Stimulated activated CD4-positive, alpha-beta T cell treated with anti-CD3 and anti-CD28 coated beads, TNF-alpha, amount 100 ng/mL, for 1 hour (primary cell): ENCODE measurements at places on chromosomes 6 and 20.

DNA sequence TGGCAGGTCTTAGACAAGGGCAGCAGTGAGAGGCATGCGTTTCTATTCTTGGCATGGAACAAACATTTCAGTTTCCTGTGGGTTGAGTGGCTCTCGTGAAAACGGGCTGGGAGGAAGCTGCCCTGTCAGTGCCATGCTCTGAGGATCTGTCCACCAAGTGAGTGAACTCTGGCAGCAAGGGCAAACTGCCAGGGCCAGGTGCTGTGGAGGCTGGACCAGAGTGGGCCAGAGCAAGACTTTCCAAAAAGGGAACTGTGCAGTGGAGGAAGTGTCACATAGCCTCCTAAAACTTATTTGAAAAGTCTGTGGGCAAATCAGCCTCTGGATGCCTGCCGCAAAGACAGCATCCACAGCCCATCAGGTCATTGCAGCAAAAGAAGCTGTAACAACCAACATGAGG, 44.2 kb upstream of the TAB2 start:
- no peak for DNase-seq

GRCh38 chr6:139627091-139627490, 252.6 kb upstream of the CITED2 start:
- no peak for DNase-seq

- DNase-seq, result no peak
Measured at GRCh38 chr6:51608932-51609331, 478.5 kb downstream of the PKHD1 start.

DNA sequence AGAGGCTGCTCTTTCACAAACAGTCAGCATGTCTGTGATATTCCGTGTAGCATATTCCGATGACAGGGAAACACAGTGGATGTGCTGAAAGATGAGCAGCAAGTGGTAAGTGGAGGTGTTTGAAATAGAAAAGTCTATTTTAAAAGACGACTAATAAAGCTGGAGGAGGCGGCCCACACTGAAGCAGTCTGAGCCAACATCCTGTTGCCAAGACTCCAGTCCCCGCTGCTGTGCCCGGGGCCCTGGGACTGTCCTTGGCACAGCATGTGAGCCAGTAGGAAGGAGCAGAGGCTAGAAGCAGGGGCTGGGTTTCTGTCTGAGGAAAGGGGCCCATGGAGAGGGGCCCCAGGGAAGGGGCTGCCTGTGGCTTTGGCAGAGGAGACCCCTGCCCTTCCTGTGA, 351.5 kb upstream of the CHD6 start:
- no peak for DNase-seq

DNA sequence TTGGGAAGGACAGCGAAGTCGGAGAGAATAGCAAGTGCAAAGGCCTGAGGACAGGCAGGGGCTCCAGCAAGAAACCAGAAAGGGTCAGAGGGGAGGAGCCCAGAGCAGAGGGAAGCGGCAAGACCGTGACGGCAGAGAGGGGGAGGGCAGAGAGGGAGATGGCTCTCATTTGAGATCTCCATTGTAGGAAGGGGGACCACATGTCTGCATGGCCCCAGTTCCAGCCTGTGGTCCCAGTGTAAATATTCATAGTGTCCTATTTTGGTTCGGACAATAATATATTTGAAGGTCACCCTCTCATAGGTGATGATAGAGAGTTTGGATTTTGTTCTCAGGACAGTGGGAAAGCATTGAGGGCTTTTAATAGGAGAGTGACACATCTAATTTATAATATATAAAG, 231.1 kb upstream of the RNF24 start:
- no peak for DNase-seq

DNA sequence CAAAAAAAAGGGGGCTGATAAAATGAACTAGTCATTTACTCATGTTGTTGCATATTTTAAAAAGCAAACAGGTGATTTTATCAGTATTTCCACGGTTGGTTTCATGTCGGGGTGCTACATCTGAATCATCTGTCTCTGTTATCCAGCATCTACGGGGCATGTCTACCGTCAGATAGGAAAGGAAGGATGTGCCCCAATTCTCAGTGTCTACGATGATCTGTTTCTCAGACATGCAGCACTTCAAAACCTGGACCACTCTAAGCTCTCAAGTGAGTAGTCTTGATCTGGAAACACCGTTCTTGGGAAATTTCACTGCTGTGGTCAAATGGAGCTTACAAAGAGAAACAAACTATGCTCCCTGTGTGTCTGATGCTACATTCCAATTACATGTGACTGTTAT, 240.3 kb upstream of the TAB2 start:
- DNase-seq, result no peak

GRCh38 chr6:54910431-54910884, 63.9 kb downstream of the FAM83B start:
- no peak for DNase-seq

DNA sequence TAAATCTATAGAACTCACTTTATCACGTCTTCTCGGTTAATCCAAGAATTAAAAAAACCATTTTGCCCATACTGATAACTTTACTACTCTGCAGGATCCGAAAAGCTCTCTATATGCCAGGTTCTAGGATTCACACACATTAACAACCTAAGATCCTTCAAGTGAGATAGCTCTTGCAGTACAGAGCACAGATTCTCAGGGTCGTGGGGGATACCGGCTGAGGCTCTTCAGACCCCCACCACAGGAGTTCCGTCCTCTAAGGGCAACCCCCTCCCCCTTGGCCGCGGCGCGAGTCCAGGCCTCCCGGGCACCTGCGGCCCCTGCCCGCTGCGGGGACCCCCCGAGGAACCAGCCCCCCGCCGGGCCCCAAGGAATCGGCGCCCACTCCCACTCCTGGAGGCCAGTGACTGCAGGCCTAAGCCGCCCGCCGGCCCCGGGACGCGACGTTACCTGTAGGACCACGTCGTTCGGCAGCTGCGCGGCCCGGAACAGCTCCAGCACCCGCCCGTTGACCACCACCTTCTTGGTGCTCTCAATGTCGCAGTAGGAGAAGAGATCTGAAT, 892 bp downstream of the REPS1 start:
- no peak for DNase-seq

GRCh38 chr20:32364554-32365208, 6.5 kb downstream of the ASXL1 start:
- DNase-seq, result no peak

DNA sequence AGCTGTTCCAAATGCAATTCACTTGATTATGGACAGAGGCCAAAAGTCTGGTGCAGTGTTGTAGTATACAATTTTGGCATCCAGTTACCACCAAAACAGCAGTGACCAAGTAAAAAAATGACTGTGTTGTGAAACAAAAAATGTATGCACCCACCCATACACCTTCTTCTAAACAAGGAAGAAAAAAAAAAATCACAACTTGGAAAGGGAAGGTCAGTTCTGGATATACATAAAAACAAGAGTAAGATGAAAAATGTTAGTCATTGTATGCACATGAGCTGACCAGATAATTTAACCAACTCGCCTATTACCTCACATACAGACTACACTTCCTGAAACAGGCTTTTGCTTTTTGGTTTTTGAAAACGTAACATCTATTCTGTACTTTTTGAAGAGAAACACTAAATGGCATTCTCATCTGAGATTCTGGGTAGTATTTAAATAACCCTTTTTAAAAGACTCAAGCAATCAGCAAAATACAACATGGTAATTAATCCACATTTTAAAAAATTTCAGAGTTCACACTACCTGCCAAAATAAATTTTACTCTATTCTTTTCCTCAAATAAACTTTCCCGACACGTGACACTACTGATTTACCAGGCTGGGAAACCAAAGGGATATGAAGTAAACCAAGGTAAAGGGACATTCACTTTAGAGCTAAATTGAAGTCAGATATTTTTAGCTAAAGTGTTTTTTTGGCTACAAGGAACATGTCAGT, 141.6 kb upstream of the SHLD1 start:
- no peak for DNase-seq

- no peak for DNase-seq
Measured at GRCh38 chr20:36628076-36628475, 17.9 kb downstream of the SLA2 start.

- no peak for DNase-seq
Measured at GRCh38 chr20:63176034-63176426, 39.9 kb downstream of the YTHDF1 start.

- DNase-seq, result no peak
Measured at GRCh38 chr6:25442898-25443297, 163.7 kb downstream of the CARMIL1 start.

GRCh38 chr6:88376197-88376596, 210.1 kb upstream of the CNR1 start:
- no peak for DNase-seq

DNA sequence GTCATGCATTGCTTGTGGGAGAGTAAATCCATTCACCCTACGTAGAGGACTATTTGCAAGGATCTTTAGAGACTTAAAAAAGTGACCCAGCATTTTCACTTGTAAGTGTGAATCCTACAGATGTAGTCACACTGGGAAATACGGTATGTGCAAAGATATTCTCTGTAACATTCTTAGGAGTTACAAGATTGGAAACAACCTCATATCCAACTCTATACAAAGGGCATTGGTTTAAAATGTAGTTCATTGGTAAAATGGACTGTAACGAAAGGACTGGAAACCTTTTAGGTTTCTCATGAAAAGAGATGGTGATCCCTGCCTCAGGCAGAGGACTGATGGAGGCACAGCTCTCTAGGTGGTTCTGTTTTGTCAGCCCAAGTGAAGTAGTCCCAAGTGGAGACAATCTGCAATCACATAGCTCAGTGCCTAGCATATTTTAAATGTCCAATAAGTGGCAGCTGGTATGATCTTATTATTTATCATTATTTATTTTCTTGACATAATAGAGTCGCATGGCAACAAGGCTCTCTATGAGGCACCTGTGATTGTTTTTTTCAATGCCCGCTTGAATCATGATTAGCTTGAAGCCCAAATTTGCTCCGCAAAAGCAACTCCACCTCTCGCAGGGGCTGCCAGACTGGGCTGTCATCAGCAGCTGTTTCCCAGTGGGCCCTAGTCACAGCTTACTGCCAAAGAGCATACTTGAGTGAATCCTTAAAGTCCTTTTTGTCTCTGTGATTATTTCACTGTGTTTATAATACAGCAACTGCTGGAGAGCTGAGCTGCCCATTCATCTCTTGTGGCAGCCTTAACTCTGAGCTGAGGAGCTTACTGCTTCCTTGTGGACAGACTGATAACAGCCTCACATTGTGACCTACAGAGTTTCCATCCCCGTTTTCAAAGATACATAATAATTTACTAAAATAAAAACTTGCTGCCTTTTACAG, 19.8 kb upstream of the ENPP1 start:
- no peak for DNase-seq

DNA sequence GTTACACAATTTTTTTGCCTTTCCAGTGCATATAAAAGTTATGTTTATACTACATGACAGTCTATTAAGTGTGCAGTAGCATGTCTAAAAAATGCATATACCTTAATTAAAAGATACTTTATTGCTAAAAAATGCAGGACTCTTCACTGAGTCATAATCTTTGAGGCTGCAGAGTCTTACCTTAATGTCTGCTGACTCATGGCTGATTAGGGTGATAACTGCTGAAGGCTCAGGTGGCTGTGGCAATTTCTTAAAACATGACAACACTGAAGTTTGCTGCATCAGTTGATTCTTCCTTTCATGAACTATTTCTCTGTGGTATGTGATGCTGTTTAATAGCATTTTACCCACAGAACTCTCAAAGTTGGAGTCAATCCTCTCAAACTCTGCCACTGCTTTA, 19.1 kb downstream of the ZSCAN23 start:
- no peak for DNase-seq

- DNase-seq, result no peak
Measured at GRCh38 chr6:168358842-168359420, 39.4 kb upstream of the DACT2 start.

GRCh38 chr6:119801056-119801455, 451.5 kb upstream of the MAN1A1 start:
- no peak for DNase-seq
